Inflammatory macrophage treated with lipopolysaccharide for 1 hour (primary cell): ENCODE measurements at places on chromosomes 3 and 15.
A peak's percentile ranks its signal among the peaks of the same experiment; 100 is the strongest.

GRCh38 chr15:88127432-88127790 lies 129.1 kb downstream of the NTRK3 start:
- DNase-seq: no peak

DNA sequence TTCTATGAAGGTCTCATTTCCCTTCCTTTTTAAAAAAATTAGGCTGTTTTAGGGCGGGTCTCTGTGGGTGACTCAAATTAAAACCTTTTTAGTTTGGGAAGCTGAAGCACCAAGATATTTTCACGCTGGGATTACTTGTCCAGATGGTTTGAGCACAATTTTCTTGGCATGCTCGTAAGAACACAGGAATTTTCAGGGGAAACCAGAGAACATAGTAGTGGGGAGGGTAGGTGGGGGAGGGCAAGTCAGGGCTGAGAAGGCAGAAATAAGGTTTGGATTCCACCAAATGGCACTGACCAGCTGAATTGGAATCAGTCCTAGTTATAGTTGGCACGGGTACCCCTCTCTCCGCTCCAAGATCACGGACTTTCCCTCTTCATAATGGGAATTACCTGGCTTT lies 97.3 kb upstream of the LRIG1 start:
- DNase-seq: no peak

- no peak for DNase-seq
Measured at GRCh38 chr3:113548501-113548900, 16.1 kb downstream of the SIDT1 start.

DNA sequence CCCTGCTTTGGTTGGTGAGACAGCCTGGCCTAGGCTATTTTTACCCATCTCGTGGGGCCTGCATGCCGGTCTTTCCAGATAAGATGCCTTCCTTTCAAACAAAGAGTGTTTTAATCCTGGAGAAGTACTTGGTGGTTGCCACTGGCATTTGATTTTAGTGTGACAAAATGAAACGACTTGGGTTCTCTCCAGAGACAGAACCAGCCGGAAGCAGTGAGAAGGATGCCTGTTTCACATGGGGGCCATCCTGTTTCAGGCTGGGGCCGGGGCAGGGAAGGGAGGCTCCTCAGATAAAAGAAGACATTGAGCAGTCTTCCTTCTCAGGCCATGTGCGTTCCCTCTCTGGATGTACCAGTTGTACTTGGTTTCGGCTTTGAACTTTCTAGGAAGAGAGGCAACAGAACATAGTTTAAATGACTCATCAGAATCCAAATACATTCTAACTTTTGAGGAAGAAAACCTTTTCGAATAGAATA lies 74.9 kb downstream of the TOP2B start:
- no peak for DNase-seq

DNA sequence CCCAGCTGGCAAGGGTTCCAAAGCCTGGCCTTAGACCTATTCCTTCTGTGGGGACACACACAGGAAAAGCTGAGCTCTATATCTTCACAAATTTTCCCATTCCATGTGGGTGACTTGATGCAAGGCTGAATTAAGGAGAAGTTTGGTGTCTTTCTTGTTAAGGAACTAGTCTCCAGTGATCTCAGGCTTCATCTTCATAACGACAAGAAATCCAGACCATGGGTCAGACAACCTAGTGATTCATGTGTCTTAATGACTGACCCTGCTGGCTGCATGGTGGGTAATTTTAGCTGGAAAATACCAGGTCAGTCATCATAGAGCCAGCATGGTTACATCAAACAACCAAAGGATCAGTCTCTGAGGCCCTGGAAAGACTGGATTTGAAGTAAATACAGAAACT lies 112.7 kb upstream of the SLC4A7 start:
- DNase-seq: peak; percentile 91

- no peak for DNase-seq
Measured at GRCh38 chr15:60172143-60172542, 168.0 kb downstream of the FOXB1 start.

GRCh38 chr3:43025423-43025822 lies 46.3 kb downstream of the GASK1A start:
- DNase-seq: no peak

DNA sequence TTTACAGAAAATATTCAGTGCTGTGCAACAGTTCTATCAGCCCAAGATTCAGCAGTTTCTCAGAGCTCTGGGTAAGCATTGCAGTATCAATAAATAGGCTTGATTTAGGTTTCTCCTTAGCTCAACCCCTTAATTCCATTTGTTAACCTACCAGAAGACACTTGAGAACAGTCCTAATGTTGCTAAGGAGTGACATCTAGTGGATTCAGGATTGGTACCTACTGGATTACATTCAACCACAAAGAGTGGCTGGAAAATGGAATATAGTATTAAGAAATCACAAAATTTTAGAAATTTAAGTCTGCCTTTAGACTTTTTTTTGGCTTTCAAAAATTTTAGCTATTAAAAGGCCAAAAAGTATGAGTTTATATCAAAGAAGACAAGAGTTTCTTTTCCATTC lies 34.7 kb downstream of the POLG start:
- no peak for DNase-seq

- DNase-seq: no peak
Measured at GRCh38 chr3:77053795-77054194, 13.9 kb downstream of the ROBO2 start.

GRCh38 chr3:108406661-108407206 lies 103.7 kb downstream of the MYH15 start:
- DNase-seq: peak; percentile 64
